GM23248 (cell line): ENCODE measurements at places on chromosomes 12 and 14. TPM values are rescaled to one million over a fixed set of nuclear protein-coding genes. Genes with fewer than 3 reads are reported as not detected.

DNA sequence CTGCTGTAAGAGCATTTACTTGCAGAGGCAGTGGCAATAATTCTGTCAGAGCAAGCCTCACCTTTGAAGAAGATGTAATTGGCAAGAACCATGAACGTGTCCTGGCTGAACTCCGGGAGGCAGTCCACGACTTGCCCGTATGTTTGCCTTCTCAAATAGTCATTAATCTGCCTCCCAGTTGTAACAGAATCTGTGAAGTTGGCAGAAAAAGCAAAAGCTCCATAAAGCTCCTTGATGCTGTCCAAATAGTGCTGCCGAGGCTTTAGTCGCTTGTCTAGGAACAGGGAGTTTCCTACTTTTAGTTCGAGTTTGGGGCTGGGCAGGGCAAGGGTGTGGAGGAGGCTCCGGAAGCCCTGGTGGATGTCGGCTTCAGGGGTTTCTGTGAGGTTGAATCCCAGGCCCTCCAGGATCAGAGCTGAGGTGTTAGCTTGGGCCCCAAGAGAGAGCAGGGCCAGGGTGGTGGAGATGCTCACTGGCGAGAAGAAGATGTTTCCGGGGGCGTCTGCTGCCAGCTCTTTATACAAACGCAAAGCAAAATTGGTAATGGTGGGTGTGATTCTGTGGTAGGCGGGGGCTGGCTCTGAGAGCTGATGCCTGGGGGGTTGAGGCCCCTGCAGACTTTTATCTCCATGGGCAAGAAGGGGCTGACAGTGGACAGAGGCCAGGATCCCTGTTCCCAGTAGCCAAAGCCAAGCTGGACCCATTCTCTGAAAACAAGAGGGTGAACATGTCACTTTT, 4.4 kb downstream of the SERPINA11 start:
- DNase-seq, result no peak

DNA sequence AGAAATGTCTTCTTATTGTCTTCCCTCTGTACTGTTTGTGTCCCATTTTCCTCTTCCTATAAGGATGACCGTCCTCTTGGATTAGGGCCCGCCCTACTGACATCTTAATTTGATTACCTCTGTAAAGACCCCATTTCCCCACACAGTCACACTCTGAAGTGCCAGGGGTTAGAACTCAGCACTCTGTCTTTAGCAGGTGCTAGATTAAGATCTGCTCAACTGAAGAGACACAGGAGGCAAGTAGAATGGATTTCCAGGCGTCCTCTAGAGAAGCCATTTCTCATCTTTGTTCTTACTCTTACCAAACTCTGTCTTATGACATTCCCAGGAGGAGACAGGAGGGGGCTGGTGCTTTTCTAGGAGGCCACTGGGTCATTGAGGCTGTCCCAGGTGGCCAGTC, 50.8 kb downstream of the VCPKMT start:
- DNase-seq, result no peak

GRCh38 chr12:85836197-85837090, at the start of gene RASSF9:
TSS of gene RASSF9 (minus strand) at chr12:85836409. CDS start at chr12:85836201, 208 bp downstream.
- peak; percentile 90 for DNase-seq

DNA sequence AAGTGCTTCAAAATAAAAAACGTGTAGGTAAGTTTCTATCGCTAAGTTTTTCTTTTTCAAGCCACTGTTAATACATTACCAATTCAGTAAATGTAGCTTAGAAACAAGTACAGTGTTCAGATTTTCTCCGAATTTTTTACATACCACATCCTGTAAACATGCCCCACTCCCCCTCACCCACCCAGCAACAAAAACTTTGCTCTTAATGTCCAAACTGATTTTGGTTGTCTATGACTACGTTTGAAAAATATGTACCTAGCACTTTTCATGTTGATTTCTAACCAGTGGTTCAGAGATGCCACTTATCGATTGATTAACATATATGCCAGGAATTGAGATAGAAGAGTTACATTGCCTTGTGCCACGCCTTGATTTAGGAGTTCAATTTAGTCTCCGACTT, 663 bp upstream of the LIN7A start:
- no peak for DNase-seq

GRCh38 chr12:113271853-113272561, 50.7 kb downstream of the TPCN1 start:
- peak; percentile 91 for DNase-seq

- no peak for DNase-seq
Measured at GRCh38 chr14:24595073-24595808, 14.2 kb downstream of the GZMH start.

GRCh38 chr12:130800312-130800711, 38.7 kb downstream of the STX2 start:
- DNase-seq, result no peak

DNA sequence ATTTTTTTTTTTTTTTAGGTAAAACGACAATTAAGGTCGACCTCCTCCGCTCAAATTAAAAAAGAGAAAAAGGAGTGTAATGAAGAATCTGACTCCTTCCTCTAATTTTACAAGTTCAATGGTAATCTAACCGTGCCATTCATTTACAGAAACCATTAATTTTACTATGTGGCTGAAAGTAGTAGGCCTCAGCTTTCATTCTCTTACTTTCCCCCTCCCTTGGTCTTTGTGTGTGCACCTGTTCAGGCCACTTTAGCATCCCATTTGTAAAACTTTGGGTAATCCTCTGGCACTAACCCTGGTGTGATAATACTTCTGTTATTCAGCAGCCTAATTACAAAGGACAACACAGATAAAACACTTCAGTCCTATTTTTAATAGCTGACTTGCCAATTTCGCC, 128.1 kb downstream of the ASCL1 start:
- DNase-seq, result no peak

Gene PAX9
- total RNA-seq, result not detected in 2 replicates

Gene DDN
- 0.13 TPM in 1 of 2 replicates, not detected in the other for total RNA-seq
